ENCODE measurements at places on chromosomes 7 and 10.

DNA sequence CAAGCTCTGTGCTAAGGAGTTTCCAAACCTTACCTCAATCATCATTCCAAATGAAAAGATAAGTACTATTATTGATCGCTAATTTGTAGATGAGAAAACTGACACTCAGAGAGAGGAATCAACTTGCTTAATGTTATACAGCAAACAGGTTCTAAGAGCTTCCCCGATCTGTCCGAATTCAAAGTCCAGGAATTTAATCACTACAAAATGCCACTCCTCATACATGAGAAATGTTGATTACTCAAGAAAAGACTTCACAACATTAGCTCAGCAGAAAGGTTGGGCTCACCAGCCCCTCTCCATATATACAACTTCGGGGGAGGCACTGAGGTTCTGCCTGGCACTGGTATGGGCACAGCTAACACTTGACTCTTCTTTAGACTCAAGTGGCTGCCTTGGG lies 80.7 kb downstream of the SLC16A9 start:
- no peak for DNase-seq

GRCh38 chr10:25631471-25631870 lies 302.6 kb upstream of the MYO3A start:
- DNase-seq = no peak

GRCh38 chr7:20107582-20107981 lies 109.6 kb downstream of the MACC1 start:
- no peak for DNase-seq

DNA sequence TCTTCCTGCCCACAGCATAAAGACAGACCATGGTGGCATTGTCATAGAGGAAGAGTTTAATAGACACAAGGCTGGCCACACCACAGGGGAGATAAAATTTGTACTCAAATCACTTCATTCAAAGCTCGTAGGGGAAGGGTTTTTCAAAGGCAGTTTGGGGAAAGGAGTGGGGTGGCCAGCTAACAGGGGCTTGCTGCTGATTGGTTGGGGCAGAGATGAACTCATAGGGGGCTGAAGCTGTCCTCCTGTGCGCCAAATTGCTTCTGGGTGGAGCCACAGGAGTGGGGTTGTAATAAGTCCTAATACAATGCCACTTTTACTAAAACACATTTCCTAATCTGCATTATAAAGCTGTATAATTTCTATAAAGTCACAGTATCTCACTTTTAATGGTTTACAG lies 22.5 kb downstream of the PDZD8 start:
- DNase-seq = no peak

DNA sequence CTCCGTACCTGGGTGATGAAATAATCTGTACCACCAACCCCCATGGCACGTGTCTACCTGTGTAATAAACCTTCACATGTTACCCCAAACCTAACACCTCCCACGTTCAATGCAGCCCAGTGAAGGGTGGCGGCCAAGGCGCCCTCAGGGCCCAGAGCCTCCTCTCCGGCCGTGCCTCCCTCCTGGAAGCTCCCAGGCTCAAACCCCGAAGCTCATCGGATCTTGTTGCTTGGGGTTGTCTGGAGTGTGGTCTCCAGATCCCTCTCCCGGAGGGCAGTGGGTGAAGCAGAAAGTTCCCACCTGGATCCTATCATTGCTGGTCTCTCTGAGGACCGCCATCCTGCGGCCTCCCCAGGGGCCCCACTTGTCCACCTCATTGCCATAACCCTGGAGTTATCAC lies 9.4 kb upstream of the KNDC1 start:
- no peak for DNase-seq
